ENCODE measurements at places on chromosomes 4 and X.

DNA sequence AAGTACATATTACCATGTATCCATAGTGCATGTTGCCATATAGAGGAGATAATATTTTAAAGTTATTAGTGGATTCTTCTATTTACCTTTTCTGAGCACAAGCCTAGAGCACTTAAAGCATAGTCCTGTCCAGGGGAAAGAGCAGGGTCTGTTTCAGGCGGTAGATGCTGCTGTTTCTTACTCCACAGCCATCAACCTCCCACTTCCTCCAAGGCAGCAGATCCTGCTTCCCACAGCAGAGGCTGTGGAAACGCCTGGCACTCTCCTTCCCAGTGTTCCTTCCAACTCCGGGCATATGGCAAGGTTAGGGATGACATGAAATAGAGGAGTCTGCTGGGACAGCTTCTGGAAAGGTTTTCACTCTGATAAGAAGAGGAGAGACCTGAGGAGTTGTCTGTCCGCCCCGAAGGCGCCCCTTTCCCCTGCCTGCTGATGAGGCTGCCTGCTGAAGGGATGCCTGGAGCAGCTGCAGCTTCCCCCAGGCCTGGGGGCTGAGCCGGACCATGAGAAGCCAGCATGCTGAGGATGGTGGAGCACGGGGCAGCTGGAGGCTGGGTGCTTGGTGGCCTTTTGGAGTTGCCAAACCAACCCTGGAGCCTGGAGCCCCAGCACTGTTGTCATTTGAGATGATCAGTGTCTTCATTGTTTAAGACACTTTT is 43.9 kb upstream of the SLC25A4 start:
- no peak for DNase-seq

GRCh38 chr4:72931346-72931745 is 138.2 kb downstream of the COX18 start:
- DNase-seq, result no peak

DNA sequence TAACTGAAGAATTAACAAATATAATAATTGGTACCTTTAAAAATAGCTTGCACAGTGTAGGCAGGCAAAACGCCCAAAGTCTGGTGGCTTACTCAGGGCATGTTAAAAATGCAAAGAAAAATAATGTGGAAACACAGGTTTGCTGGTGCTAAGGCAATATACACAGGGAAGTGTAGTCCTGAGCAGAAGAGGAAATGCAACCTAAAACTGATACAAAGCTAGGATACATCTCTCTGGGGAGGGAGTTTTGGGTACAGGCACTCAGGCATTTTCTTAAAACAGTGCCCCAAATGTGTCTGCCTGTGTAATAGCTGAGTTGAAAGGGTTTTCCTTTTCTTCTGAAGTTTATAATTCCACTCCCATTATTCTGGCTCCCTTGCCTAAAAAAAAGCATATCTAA is 47.4 kb downstream of the TMPRSS11E start:
- no peak for DNase-seq

GRCh38 chr4:14726441-14726840 is 275.8 kb upstream of the CPEB2 start:
- no peak for DNase-seq

GRCh38 chr4:32133141-32133540 is 1413.0 kb downstream of the PCDH7 start:
- no peak for DNase-seq

DNA sequence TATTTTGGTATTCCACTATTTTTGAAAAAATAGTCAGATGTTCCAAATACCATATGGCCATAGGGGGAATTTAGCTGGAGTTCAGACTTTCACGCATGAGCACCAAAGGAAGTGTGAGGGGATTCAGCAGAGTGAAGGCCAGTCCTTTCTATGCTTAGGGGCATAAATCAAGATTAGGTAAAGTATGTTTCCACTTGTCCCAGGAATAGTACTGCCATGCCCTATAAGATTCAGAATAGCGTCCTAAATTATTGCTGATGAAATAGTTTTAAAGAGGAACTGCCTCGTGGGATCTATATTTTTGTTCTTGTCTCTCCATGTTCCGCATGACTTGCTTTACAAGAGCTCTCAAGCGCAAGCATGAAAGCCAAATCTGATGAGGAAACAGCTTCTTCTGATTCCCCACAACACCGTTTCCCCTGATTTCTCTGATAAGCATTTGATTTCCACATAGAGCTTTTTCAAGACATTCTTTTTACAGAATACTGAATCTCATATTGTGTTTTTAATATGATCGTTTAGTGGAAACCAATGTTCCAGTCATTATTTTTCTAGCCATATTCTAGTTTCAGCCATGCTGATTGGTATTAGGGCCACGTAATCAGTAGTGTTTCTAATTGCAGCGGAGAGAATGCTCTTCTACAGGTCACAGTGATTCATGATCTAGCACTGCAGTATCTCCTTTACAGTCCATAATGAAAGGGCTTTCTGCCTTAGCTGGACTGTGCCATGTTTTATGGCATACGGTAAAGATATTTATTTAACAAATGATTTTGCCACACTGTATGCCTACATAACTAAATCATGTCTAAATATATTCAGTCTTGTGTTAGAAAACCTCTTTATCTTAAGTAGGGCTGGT is 492.3 kb downstream of the CENPC start:
- no peak for DNase-seq

GRCh38 chr4:2320152-2320551 is 58.2 kb upstream of the MXD4 start:
- no peak for DNase-seq

DNA sequence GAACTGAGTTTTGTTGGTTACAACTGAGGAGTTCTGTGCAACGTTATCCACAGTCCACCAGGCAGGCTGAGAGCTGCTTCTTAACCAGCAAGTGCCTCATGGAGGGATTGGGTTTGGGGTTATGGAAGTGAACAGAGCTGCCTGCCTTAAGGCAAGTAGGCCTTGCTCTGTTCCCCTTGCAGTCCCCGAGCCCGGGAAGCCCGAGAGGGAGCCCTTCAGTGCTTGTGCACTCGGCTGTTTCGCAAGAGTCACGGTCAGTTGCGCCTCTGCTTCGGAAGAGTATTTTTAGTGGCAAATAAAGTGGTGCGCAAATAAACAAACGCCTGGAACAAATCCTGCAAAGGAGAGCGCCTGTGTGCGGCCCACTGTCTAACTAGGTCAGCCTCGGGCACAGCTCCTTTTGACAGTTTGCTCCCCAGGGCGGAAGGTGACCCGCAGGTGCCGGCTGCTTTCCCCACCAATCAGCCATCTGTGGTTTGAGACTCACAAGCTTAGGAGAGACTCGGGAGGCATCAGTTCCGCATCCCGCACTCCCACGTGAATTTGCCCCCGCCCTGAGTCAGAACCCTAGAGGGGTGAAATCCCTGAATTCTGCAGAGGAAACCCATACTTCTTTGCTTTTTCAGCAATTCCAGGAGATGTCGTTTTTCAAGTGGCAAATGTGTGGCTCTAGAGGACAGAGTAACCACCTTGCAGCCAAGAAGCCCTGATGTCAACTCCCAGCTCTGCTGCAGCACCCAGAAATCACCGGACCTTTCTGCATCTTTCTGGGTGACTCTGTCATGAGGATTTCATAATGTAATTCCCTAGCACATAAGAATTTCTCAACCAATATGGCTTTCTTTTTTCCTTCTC is 56.8 kb downstream of the LGI2 start:
- no peak for DNase-seq
